Body of pancreas (tissue), 4 donors: ENCODE measurements at places on chromosomes 7 and 10.

GRCh38 chr10:77392851-77393250 lies 244.8 kb downstream of the KCNMA1 start:
- no peak for DNase-seq

DNA sequence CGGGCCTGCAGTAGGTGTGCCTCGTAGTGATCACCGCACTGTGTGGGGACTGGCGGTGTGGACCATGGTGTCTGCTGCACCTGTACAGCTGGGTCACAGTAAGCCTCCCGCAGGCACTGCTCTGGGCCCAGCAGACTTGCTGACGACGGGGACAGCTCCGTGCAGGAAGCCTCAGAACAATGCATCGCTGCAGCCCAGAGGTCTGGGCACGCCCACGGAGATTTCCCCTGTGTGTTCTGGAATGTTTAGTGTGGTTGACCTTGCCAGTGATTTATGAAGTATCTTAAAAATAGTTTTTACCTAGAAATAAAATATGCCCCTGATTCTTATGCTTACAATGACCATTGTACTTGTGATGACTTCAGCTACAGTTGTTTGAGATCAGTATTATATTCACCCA lies 59.1 kb upstream of the ZNF32 start:
- DNase-seq: peak; percentile 20

DNA sequence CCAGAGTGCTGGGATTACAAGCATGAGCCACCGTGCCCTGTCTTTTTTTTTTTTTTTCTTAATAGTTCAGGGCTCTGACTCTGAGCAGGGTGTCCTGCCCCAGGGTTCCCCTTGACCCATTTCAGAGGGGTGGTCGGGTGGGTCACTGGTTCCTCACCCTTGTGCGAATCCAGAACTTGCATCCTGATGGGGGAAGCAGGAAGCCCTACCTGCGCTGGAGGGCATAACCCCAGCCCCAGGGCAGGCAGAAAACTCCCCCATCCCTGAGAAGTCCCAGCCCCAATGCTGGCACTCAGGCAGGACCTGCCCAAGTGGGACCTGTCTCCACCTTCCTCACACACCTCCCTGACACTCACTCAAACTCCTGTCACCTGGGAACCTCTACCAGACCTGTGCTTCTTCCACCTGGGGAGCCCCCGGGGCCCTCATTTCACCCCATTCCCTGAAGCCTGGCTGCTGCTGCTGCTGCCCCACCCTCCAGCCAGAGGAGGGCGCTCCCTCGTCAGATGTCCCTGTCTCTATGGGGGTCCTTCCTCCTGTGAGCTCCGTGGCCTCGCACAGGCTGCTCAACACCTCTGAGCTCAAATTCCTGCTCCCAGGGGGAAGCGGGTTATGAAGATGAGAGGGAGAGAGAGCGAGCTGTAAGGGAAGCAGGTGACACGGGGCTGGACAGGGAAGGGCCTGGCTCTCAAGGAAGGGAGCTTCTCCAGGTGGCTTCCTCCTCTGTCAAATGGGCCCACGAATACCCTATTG lies 15.1 kb upstream of the ZNF273 start:
- peak; percentile 59 for DNase-seq

DNA sequence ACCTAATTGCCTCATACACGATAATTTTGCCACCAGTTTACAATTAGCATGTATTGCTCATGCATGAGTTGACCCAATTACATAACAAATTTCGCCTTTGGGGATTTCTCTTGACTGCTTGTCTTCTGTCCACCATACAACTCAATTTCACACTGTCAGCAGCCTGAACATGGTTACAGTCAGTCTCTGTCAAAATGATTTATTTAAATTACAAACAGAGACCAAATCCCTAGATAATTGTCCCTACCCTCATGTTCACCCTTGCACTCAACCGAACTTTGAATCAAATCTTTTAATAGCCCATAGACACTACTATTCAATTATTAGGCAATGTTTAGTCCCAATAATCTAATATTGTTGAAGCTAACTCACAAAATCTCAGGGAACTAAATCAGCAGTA lies 59.7 kb upstream of the NEBL start:
- no peak for DNase-seq

DNA sequence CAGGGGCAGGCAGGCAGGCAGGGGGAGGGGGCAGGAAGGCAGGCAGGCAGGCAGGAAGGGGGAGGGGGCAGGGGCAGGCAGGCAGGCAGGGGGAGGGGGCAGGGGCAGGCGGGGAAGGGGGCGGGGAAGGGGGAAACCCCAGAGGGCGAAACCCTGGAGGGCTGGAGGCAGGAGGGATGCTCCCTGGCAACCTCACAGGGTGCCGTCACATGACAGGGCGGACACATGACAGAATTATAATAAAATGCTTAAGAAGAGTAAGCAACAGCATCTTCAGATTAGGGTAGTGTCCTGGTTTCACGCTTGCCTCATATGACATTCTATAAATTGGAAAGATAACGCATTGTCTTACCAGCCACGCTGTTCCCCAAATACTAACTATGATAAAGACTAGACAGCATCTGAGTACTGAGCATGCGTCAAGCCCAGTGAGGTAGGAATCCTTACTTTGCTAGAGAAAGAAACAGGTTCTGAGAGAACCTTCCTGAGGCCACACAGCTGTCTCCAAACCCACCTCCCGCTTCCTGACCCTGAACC lies 131.6 kb downstream of the DIP2C start:
- no peak for DNase-seq

GRCh38 chr7:154874409-154875113 lies 128.4 kb downstream of the PAXIP1 start:
- DNase-seq: no peak

- DNase-seq: no peak
Measured at GRCh38 chr10:3568392-3568791, 216.6 kb downstream of the KLF6 start.

- DNase-seq: no peak
Measured at GRCh38 chr7:82122275-82122674, 321.3 kb downstream of the CACNA2D1 start.

DNA sequence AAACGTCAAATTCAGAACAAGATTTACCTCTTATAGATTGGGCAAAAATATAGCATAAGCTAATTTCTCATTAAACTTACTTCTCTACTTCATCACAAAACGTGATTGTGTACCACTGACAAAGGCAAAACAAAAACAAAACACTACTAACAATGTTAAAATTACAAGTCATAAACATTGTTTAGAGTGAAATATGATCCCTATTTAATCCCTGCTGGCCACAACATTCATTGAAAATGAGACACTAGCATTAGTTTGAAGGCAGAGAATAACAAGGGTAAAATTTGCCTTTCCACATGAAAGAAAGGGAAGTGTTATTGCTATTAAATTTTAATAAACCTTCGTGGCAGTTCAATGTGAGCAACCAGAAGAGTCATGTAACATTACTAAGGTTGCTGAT lies 45.0 kb downstream of the SEMA3A start:
- DNase-seq: no peak

GRCh38 chr10:62990126-62990525 lies 143.0 kb upstream of the NRBF2 start:
- no peak for DNase-seq

DNA sequence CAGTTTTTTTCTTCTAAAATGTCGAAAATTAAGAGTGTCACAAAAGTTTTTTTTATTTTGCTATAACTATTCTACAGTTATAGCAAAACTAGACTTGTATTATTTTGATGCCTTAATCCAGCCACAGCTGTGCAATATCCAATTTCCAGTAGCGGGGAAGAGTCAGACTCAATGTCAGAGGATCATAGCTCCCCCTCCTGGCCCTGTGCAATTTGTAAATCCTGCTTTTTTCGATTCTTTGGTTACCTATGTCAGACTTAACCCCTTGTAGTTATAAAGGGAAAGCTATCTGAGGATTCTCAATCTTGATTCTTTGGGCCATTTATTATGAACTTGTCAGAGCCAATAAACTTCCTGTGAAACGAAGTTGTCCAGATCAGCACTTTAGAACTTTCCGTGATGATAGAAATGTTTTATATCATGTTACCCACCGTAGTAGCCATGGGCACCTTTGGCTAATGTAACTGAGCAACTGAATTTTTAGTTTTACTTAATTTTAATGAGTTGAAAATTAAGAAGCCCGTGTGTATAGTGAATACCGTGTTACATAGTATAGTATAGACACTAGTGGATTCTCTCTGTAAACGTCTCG lies 87.7 kb upstream of the PRKCQ start:
- peak; percentile 36 for DNase-seq

GRCh38 chr10:99466632-99467223 lies 36.3 kb upstream of the GOT1 start:
- DNase-seq: peak; percentile 7

- peak; percentile 42 for DNase-seq
Measured at GRCh38 chr7:24781106-24781505, 23.8 kb upstream of the GSDME start.

DNA sequence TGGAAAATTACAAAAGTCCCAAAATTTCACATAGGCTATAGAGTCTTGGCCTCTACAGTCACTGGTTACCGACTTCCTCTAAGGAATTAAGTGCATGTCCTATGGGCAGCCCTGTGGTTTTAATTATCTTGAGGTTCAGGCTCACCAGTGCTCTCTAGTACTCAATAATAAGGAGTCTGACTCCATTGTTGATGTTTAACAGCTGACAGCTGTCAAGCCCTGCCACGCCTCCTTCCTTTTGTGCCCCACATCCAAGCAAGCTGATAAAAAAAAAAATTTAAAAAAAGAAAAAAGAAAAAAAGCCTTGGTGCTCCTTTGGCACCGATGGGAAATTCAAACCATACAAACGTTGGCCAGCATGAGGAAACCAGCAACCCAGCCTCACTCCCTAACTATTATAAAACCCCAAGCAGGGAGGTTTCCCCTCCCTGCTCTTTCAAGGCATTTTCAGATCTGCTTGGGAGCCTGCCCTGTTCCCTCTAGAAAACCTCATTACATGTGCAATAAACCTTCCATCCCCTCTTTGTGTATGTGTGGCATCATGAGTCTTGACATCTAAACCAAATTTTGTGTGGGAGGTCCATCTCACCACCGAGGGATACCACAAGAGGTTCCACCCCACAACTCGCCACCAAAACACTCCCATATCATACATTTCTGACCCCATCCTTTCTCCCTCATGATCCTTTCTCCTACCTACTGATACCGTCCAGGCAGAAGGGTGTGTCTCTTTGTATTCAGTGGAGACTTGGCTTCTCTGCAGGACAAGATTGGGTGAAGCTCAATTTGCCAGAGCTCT lies 70.9 kb upstream of the CCDC71L start:
- no peak for DNase-seq

- DNase-seq: no peak
Measured at GRCh38 chr7:40301486-40302068, 166.8 kb downstream of the SUGCT start.

DNA sequence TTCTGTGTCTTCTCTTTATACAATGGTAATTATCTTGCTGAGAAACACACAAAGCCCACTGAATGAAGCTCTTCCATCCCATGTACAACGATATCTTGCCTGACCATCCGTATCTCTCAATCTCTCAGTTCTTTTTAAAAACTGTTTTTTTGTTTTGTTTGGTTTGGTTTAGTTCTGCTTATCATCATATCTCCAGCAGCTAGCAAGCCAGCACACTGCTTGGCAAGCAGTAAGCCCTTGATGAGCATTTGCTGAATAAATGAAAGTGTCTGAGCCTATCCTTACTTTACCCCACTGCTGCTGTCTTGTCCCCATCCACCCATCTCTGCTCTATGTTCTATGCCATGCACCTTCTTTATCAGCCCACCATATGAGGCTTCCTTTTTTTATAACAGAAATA lies 34.2 kb downstream of the ITGB1 start:
- no peak for DNase-seq

DNA sequence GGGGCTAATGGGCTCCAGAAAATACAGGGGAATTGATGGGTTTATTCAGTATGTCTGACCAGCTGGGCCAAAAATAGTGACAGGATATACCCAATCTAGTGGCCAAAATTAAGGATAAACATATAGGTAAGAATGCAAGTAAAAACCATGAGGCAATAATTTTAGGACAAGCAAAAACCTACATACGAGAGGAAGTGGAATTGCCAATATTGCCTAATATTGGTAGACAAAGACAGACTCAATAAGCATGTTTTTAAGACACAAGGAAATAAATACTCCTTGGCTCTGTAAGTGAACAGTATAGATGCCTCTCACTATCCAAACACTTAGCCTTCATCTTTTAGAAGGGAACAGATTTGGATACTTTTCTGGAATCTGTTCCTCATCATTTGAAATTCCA lies 51.0 kb downstream of the ATXN7L1 start:
- DNase-seq: no peak

DNA sequence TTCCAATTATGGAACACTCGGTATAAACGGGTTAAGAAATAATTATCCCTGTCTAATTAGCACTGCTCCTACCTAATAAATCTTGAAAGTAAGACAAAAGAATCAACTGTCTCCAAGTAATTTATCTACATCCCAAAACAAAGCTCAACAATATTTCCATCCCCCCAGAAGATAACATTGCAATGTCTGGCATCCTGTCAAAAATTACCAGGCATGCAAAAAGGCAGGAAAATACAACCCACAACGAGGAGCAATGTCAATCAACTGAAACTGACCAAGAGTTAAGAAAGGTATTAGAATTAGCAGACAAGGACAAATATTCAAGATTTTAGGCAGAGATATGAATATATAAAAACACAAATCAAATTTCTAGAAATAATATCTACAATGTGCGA lies 84.5 kb upstream of the SVIL start:
- DNase-seq: no peak

GRCh38 chr7:919114-919442 lies 35.4 kb downstream of the ADAP1 start:
- peak; percentile 4 for DNase-seq

DNA sequence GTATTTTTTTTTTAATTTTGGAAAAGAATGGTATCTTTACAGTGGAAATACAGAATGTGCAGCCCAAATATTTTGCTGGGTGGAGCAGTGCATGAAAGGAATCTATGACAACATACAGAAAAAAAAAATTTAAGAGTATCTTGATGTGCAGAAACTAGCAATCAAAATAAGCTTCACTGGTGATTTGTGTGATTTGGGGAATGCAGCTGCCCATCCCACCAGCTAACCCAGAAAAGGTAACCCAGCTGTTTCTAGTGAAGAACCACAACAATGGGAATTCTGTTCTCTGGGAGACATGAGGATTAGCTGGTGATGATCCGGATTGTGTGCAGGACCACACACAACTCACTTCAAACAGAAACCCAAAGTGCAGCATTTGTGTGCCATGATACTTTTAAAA lies 375.5 kb downstream of the SEMA3D start:
- no peak for DNase-seq

- DNase-seq: peak; percentile 93
Measured at GRCh38 chr7:122886357-122887081, at the start of gene CADPS2. TSS of gene CADPS2 (minus strand) at chr7:122886460. CDS start at chr7:122886337, 123 bp downstream.

- no peak for DNase-seq
Measured at GRCh38 chr10:77007834-77008233, 629.8 kb downstream of the KCNMA1 start.

DNA sequence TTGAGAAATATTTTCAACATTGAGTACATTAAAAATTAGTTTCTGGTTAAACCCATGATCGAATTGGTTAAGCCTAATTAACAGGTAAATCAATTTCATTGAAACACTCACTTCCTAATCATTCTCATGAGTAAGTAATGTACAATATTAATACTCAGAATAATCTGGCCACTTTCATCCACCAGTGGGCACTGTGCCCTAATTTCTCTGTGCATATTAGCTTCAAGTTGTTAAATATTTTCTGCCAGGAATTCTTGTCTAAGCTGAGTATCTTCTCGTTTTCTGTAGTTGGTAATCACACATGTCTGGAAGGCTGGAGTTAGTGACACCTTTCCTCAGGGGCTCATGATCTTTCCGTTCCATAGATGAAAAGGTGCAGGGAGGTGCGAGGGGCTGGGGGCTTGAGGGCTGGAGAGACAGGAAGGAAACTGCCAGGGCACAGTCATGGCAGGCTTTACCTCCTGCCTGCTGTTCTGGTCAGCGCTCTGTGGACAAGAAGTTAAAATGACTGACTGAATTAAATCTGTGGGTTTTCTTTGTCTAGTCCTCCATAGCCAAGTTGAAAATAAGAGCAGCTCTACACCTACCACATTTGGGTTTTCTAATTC lies 71.9 kb downstream of the WIPF3 start:
- peak; percentile 33 for DNase-seq
